ENCODE measurements at places on chromosomes 5 and 9.

- DNase-seq, result no peak
Measured at GRCh38 chr5:161660806-161661205, 24.7 kb upstream of the GABRA6 start.

DNA sequence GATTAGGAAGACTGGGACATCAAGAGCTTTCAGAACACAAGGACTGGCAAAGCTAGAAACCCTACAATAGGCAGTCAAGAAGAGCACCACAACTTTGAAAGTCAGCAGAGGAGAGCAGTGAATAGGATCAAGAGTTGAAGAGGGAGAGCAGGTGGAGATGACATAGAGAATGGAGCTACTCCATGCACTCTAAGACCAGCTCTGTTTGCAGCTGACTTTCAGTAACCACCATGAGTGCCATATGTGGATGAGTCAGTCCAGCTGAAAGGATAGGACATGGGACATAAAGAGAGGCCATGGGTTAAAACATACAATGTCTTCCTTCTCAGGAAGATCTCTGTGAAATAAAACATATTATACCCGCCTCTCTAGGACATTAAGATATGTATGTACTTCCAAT lies 289.1 kb upstream of the KLF4 start:
- no peak for DNase-seq

DNA sequence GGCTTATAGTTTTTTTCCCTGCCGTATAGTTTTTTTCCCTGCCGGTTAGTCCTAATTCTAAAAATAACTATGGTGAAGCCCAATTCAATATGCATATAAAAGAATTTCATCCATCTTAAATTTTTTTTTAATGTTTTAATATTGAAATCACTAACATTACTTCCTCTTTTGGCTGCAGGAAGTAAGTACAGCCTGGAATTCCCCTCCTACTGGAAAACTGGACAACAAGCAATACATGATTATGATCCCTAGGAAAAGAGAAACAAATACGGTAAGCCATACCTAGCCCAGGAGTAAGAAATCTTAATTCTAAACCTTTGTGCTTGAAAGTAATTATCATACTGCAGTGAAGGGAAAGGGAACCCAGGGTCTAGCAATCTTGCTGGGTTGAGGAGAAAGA lies 119.0 kb downstream of the NR3C1 start:
- no peak for DNase-seq

GRCh38 chr5:137688210-137688840 lies 47.6 kb downstream of the KLHL3 start:
- no peak for DNase-seq

DNA sequence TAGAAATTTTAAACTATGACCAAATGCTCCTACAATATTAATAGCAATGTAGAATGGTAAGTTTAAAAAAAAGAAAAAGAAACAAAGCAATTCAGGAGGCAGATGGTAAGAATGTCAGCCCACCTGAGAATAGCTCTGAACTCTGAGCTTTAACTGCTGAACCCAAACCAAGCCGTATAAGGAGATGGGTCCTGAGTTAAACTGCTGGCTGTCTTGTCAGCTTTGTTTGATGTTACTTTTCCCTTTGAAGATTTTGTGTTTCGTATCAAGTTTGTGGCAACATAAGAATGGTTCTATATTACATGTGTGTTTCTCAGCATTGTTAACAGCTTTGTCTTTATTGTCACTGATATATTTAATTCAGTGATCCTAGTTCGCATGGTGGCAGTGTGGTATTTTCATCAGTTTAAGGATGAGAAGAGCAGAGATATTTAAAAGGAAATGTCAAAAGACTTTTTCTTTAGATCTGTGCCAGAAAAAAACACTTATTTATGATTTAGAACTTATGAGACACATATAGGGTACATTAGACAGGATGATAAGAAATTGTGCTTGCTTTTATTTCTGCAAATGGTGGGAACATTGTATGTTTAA lies 390.1 kb downstream of the CCDC171 start:
- no peak for DNase-seq

- DNase-seq, result no peak
Measured at GRCh38 chr5:116504593-116505166, 69.9 kb downstream of the SEMA6A start.

- DNase-seq, result no peak
Measured at GRCh38 chr9:70574151-70574837, 159.8 kb upstream of the KLF9 start.

- DNase-seq, result no peak
Measured at GRCh38 chr5:115179394-115180164, 9.9 kb upstream of the TRIM36 start.

- peak; percentile 6 for DNase-seq
Measured at GRCh38 chr9:37456817-37457216, 8.4 kb downstream of the ZBTB5 start.

DNA sequence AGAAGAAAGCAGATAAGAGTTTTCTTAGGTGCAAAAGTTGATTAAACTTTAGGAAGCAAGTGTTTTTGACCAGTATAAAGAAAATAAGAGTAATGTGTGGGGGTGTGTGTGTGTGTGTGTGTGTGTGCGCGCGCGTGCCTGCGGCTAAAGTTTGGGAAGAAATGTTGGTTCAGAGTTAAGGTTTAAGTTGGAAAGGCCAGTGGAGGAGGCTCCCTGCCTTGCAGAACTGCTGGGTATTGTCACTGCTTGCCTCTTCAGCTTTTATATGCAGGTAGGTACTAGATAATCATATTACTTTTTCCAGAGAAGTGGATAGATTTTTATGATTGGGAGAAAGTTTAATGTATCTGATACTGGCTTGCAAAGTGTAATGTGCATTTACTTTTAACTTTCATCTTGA lies 2.0 kb downstream of the PIK3R1 start:
- no peak for DNase-seq

DNA sequence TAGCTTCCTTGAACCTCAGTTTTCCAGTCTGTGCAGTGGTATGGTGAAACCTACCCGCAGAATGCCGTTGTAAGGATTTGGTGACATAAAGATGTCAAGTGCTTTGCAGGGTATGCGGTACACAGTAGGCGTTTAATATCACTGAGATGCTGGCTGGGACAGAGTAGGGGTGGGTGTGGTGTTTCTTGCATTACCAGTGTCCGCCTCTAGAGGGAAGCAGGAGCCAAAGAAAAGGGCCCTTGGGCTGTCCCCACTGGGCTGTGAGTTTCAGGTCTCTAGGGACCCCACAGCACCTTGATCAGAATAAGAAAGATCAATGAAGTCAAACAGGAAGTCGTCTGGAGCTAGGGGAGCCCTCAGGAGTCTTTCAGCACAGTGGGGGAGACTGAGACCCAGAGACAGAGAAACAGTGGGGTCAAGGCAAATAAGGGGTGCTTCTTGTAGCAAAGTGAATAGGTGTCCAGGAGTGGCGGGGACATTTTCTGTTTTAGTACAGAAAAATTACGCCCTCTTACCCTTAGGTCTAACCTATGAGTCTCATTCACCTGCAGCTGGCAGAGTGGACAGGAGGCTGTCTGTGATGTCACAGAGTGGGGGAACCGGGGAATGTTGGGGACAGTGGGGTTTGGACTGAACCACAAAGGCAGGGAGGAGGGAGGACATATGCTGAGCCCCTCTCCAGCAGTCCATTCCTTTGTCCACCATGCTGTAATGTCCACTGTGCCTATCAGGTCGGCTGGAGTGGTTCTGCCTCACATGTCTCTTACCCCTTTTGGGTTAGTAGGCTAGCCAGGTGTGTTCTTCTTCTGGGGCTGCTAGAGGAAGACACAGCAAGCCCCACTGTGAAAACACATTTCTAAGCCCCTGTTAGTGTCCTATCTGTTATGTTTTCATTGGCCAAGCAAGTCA lies 4.7 kb upstream of the TEX53 start:
- peak; percentile 65 for DNase-seq

Data from CD4-positive, alpha-beta T cell treated with Interleukin-15 for 4 hours (primary cell).